ENCODE measurements at places on chromosomes 7 and 10.
A peak's percentile ranks its signal among the peaks of the same experiment; 100 is the strongest.

- peaks cover 5% of the 10 kb centered on the region for H3K4me1 ChIP-seq
- no peak overlapping the region for H3K27ac ChIP-seq
- H3K27me3 ChIP-seq, result no peaks in the 10 kb centered on the region
- DNase-seq, result no peak
- H3K36me3 ChIP-seq, result no peaks in the 10 kb centered on the region
Observed at GRCh38 chr7:46393142-46393541, 472.1 kb upstream of the IGFBP3 start.

DNA sequence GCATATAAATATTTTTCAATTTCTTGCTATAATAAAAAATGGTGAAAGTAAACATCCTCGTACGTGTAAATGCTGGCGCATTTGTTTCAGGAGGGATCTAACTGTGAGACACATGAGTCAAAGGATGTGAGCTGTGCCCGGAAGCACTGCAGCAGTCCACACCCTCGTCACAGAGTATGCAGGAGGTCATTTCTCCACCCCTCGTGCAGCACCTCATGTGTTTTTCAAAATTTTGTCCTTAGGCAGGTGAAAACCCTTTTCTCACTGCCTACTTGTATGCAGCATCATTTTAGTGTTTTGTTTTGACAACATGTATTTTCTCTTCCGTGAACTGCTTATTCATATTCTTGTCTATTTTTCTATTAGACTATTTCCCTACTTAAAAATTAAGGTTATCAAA lies 162.7 kb downstream of the AVL9 start:
- no peak overlapping the region for H3K4me3 ChIP-seq
- H3K27me3 ChIP-seq, result no peaks in the 10 kb centered on the region
- no peak overlapping the region for H3K27ac ChIP-seq
- DNase-seq, result no peak

DNA sequence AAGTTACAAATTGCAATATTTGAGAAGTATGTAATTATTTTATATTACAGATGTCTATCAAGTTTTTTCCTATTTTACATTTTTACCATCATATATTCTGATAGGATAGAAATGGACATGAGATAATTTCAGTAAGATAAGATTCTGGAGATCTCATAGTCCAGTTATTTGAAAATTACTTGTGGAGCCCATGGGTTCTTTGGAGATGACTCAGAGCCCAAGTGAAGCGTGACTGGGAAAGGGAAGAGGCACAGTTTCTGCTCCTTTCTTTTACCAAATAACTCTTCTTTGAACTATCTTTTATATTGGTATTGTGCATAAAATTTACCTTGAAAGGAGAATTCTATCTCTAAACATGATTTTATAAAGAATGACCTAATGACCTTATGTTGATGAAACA lies 2.4 kb downstream of the CD36 start:
- DNase-seq, result no peak
- H3K27me3 ChIP-seq, result no peaks in the 10 kb centered on the region
- H3K4me1 ChIP-seq, result no peaks in the 10 kb centered on the region
- no peak overlapping the region for H3K27ac ChIP-seq
- no peaks in the 10 kb centered on the region for H3K36me3 ChIP-seq

- H3K4me1 ChIP-seq, result no peaks in the 10 kb centered on the region
- H3K4me3 ChIP-seq, result no peak overlapping the region
- peak; percentile 26 for DNase-seq
Observed at GRCh38 chr10:1968257-1969033, 231.1 kb upstream of the ADARB2 start.

DNA sequence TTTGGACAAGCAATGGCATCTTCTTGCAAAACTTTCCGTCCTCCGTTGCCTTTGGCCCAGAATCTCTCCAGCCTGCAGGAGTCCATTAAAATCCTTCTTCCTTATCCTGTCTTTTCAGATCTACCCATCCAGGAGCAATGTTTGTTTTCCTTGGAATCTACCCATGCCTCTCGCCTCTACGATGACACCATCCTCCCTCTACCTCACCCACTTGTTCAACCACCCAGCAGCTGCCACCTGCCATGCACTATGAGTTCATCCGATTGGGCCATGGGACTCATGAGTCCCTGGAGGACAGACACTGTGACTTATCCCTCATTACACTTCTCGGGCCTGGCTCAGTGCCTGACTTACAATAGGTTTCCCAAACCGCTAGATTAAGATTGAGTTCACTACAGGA lies 26.8 kb upstream of the MGMT start:
- H3K4me1 ChIP-seq, result no peaks in the 10 kb centered on the region
- DNase-seq, result no peak
- no peak overlapping the region for H3K27ac ChIP-seq
- H3K27me3 ChIP-seq, result no peaks in the 10 kb centered on the region
- H3K36me3 ChIP-seq, result no peaks in the 10 kb centered on the region
- no peak overlapping the region for H3K4me3 ChIP-seq

GRCh38 chr10:122122493-122122892 lies 133.5 kb downstream of the TACC2 start:
- DNase-seq, result no peak
- H3K4me1 ChIP-seq, result peaks cover 5% of the 10 kb centered on the region
- H3K36me3 ChIP-seq, result no peaks in the 10 kb centered on the region

DNA sequence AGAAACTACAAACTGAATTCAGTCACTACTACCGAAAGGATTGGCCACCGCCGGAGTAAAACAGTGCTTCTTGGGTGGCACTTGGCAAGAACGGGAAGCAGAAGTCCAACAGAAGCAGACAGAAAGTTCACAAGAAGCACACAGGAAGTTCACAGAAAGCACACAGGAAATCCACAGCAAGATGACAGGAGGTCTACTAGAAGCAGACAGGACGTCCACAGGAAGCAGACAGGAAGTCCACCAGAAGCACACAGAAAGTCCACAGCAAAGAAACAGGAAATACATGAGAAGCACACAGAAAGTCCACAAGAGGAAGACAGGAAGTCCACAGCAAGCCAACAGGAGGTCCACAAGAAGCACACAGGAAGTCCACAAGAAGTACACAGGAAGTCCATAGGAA lies 399.2 kb upstream of the AUTS2 start:
- no peak for DNase-seq
- no peaks in the 10 kb centered on the region for H3K36me3 ChIP-seq
- no peaks in the 10 kb centered on the region for H3K27me3 ChIP-seq
- H3K4me1 ChIP-seq, result no peaks in the 10 kb centered on the region

DNA sequence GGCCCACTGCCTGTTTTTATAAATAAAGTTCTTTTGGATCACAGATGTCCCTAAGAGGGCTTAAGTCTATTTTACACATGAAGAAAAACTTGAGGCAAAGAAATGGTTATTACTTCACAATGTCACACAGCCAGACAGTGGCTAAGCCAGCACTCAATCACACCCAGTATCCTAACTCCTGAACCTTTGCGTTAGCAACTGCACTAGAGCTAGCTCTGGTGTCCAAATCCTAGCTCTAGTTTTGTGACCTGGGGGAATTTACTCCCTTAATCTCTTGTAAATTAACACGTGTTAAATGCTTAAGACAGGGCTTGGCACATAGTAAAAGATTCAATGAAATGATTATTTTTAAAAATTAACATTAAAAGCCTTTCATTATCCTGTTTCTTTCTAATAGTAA lies 49.0 kb upstream of the TPK1 start:
- no peak overlapping the region for H3K27ac ChIP-seq
- no peak for DNase-seq
- no peaks in the 10 kb centered on the region for H3K36me3 ChIP-seq
- no peaks in the 10 kb centered on the region for H3K4me1 ChIP-seq

DNA sequence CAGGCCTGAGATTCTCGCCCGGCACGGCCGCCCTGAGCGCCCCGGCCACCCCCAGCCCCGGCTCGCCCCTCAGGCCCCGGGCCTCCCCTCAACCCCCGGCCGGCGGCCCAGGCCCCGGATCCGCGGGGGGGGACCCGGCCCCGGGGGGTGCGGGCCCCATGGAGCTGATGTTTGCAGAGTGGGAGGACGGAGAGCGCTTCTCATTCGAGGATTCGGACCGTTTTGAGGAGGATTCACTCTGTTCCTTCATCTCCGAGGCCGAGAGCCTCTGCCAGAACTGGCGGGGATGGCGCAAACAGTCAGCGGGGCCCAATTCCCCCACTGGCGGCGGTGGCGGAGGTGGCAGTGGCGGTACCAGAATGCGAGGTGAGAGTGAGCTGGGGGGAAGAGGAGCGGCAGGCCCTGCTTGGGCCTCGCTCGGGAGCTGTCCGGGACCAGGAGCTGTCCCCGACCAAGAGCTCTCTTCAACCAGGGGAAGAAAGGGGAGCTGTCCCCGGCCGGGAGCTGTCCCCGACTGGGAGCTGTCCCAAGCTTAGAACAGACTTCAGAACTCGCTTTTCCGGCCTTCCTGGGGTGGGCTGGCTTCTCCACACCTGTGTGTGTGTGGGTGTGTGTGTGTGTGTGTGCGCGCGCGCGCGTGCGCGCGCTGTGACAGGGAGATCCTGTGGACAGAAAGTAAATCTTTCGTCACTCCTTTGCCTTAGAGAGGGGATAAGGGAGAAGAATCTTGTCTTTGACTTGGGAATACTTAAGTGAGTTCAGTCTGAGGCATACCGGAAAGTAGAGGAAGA lies 510 bp downstream of the ZSWIM8 start:
- H3K36me3 ChIP-seq, result peaks cover 24% of the 10 kb centered on the region
- H3K27ac ChIP-seq, result peak overlapping the region; percentile 89
- H3K27me3 ChIP-seq, result no peaks in the 10 kb centered on the region
- peak; percentile 57 for DNase-seq
- peaks cover 45% of the 10 kb centered on the region for H3K4me1 ChIP-seq

DNA sequence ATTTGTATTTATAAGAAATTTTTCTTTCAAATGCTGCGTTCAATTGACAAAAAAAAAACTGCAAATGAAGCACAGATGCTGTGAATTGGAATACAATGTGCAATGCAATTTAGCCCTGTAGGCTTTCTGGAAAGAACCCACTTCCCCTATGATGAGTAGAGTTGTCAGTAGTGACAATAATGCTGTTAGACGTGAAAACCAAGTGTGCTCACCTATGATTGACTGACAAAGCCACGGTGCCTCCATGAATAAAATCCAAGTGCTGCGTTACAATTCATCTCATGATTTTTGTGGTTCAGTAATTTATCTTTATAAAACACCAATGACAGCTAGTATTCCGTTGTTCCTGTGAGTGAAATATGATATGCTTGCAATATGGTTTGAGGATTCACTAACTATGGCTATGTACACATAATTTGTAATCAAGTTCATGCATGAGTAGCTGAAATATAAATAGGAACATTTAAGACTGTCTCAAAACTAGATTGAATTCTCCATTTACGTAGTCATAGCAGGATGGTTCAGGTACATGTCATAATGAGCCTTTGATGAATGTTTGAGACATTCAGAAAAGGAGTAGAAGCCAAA lies 1160.3 kb downstream of the CNTNAP2 start:
- H3K4me3 ChIP-seq, result no peak overlapping the region
- no peak for DNase-seq
- H3K4me1 ChIP-seq, result no peaks in the 10 kb centered on the region
- H3K36me3 ChIP-seq, result no peaks in the 10 kb centered on the region
- H3K27ac ChIP-seq, result no peak overlapping the region

DNA sequence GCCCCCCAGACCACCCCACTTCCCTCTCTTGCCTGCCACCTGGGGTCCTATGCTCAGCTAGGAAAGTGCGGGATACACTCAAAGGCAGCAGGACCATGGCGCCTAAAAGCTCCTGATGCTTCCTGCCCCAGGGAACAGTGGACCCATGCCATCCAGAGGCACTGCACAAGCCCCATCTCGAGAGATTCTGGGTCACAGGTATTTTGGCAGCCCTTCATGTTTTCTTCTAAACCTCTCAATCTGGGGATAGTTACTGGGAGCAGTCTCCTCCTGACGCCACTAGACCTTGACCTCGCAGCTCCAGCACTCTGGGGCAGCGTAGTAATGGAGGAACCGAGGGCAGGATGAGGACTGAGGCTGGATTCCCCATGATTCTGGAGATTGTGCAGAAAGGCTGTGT lies 107.1 kb downstream of the GRK5 start:
- H3K36me3 ChIP-seq, result no peaks in the 10 kb centered on the region
- no peak overlapping the region for H3K27ac ChIP-seq
- no peaks in the 10 kb centered on the region for H3K27me3 ChIP-seq
- no peak overlapping the region for H3K4me3 ChIP-seq

DNA sequence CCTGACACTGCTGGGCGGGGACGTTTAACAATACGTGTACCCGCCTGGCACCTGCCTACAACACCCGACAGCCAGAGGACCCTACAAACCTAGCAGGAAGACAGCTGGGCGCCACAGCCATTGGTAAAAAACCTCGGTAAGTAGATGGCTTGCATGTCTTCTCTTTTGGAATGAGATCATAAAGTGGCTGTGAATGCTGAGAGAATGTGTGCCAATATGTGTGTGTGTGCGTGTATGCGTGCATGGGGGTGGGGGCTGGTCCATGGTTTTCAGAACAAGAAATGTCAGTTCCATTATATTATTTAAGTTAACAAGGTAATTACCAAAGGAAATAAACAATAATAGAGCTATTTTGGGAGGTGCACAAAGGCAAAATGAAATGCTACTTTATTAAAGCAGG lies 39.2 kb downstream of the PAPOLB start:
- no peaks in the 10 kb centered on the region for H3K36me3 ChIP-seq
- no peaks in the 10 kb centered on the region for H3K27me3 ChIP-seq

GRCh38 chr7:108511939-108512338 lies 14.0 kb downstream of the PNPLA8 start:
- H3K36me3 ChIP-seq, result peaks cover 7% of the 10 kb centered on the region
- no peaks in the 10 kb centered on the region for H3K27me3 ChIP-seq
- no peak overlapping the region for H3K27ac ChIP-seq
- no peak overlapping the region for H3K4me3 ChIP-seq

DNA sequence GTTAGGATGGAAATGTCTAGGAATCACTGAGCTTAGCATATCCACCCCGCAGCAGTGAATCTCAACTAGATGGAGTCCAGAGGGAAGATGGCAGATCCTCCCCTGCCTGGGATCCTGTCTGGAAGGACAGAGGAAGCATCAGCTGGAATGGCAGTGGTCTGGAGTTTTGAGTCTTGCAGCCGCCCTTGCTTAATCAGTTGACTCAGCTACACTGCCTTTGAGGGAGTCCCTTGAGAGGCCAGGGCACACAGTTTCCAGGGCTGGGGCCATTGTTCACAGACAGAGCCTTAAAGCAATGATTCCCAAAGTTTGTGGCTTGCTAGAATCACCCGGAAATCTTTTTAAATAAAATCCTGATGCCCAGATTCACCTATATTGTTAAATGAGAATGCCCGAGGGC lies 128.1 kb downstream of the NT5C2 start:
- no peak overlapping the region for H3K27ac ChIP-seq
- no peak for DNase-seq
- H3K4me1 ChIP-seq, result no peaks in the 10 kb centered on the region
- H3K4me3 ChIP-seq, result no peak overlapping the region
- peaks cover 8% of the 10 kb centered on the region for H3K36me3 ChIP-seq
- H3K27me3 ChIP-seq, result no peaks in the 10 kb centered on the region

DNA sequence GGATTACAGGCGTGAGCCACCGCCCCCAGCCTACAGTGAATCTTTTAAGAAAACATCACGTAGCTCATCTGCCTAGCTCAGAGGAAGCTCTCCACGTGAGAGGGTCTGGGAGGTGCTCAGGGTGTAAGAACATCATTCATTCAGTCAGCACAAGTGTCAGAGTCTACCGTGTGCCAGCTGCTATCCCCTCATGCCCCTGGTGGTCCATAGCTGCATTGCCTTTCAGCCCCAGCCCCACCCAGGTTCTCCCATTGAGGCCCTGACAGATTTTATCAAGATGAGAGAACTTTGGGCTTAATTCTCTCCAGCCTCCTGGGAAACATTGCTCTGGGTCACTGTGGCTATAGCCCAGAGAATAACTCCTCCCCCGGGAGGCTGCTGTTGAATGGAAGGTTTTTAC lies 45.1 kb downstream of the ZNF503 start:
- no peaks in the 10 kb centered on the region for H3K36me3 ChIP-seq
- DNase-seq, result no peak
- H3K4me1 ChIP-seq, result peaks cover 6% of the 10 kb centered on the region
- H3K27me3 ChIP-seq, result no peaks in the 10 kb centered on the region
- H3K4me3 ChIP-seq, result no peak overlapping the region

- H3K27ac ChIP-seq, result peak overlapping the region; percentile 61
- H3K27me3 ChIP-seq, result no peaks in the 10 kb centered on the region
- peaks cover 19% of the 10 kb centered on the region for H3K4me1 ChIP-seq
- no peak overlapping the region for H3K4me3 ChIP-seq
Observed at GRCh38 chr10:14736600-14737081, 38.1 kb downstream of the FAM107B start.
